ENCODE measurements at places on chromosomes 6 and 20. TPM values are rescaled to one million over a fixed set of nuclear protein-coding genes. Genes with fewer than 3 reads are reported as not detected.
A peak's percentile ranks its signal among the peaks of the same experiment; 100 is the strongest.

GRCh38 chr6:140821196-140821595 is 1311.5 kb upstream of the GJE1 start:
- H3K27me3 ChIP-seq: no peaks in the 10 kb centered on the region
- no peak overlapping the region for H3K27ac ChIP-seq
- no peaks in the 10 kb centered on the region for H3K36me3 ChIP-seq
- DNase-seq: no peak

GRCh38 chr20:35541118-35541782 is 628 bp upstream of the ERGIC3 start:
- H3K4me3 ChIP-seq: peak overlapping the region; percentile 83
- DNase-seq: no peak
- peaks cover 16% of the 10 kb centered on the region for H3K4me1 ChIP-seq

DNA sequence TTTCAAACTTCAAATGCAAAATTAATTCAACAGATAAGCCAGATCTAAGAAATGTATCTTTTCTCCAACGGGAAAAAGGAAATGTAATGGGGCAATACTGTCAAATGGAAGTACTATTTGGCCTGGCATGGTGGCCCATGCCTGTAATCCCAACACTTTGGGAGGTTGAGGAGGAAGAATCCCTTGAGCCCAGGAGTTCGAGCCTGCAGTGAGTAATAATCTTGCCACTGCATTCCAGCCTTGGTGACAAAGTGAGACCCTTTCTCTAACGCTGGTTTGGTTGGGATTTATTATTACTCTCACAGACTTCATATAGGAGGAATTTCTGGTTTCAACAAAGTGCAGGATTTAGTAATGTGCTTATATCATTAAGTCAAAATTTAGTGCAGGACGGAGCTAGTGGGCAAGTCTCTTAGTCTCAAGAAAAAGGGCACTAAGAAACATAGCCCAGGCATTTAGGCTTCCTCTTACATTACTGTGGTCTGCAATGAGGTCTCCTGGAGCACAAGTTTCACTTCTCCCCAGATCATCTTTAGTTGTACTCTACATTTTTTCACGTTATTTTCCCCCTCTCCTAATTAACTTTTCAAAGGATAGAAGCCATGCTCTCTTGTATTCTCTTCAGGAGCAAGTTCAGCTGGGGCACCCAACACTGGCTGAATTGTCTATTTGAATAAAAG is 23.1 kb downstream of the TRIM27 start:
- no peak for DNase-seq
- H3K4me3 ChIP-seq: no peak overlapping the region
- peaks cover 41% of the 10 kb centered on the region for H3K36me3 ChIP-seq
- H3K4me1 ChIP-seq: no peaks in the 10 kb centered on the region
- peak overlapping the region; percentile 43 for H3K27ac ChIP-seq
- 0 out of 2 replicates have a peak, but pooled peaks cover 2% of the 10 kb centered on the region for H3K27me3 ChIP-seq

GRCh38 chr20:11755071-11755841 is 162.4 kb upstream of the BTBD3 start:
- no peaks in the 10 kb centered on the region for H3K36me3 ChIP-seq
- DNase-seq: no peak
- no peak overlapping the region for H3K4me3 ChIP-seq
- peaks cover 15% of the 10 kb centered on the region for H3K4me1 ChIP-seq

DNA sequence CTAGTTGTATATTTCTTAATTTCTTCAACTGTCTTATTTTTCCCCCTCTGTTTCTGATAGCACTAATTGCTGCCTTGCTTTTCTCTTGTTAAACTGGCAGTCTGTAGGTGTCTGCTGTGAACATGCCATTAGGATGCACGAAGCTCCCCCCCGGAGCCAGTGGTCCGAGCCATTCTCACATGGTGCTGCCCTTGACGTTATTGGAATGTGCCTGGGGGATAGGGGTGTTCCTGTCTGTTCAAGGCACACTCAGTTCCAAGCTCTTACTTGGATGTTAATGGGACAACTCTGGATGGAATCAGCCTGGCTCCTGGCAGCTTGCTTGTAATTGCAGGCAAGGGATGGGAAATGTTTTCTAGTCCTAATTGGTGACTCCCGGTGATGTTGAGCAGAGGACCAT is 68.4 kb downstream of the RREB1 start:
- peaks cover 45% of the 10 kb centered on the region for H3K4me1 ChIP-seq
- peaks cover 25% of the 10 kb centered on the region for H3K36me3 ChIP-seq
- no peak overlapping the region for H3K4me3 ChIP-seq
- DNase-seq: peak; percentile 62
- H3K27ac ChIP-seq: peak overlapping the region; percentile 75
- no peaks in the 10 kb centered on the region for H3K27me3 ChIP-seq

- peak overlapping the region; percentile 46 for H3K27ac ChIP-seq
- DNase-seq: peak; percentile 70
- H3K36me3 ChIP-seq: 0 out of 2 replicates have a peak, but pooled peaks cover 2% of the 10 kb centered on the region
- H3K4me1 ChIP-seq: peaks cover 51% of the 10 kb centered on the region
- H3K27me3 ChIP-seq: peaks cover 23% of the 10 kb centered on the region
- peak overlapping the region; percentile 89 for H3K4me3 ChIP-seq
Observed at GRCh38 chr6:3231247-3232016, 4.0 kb upstream of the TUBB2B start.

JAG1 gene
- total RNA-seq: 38.3 TPM

UCKL1 gene
- 46.8 TPM for total RNA-seq

PEX6 gene
- total RNA-seq: 11.7 TPM

EBF4 gene
- total RNA-seq: 2.7 TPM

HSPA1A gene
- 80.1 TPM for total RNA-seq
